Adipocyte (in vitro differentiated cells): ENCODE measurements at places on chromosomes 3 and 15.
A peak's percentile ranks its signal among the peaks of the same experiment; 100 is the strongest.

GRCh38 chr3:12771236-12771635 is 12.2 kb upstream of the TMEM40 start:
- no peak for DNase-seq

DNA sequence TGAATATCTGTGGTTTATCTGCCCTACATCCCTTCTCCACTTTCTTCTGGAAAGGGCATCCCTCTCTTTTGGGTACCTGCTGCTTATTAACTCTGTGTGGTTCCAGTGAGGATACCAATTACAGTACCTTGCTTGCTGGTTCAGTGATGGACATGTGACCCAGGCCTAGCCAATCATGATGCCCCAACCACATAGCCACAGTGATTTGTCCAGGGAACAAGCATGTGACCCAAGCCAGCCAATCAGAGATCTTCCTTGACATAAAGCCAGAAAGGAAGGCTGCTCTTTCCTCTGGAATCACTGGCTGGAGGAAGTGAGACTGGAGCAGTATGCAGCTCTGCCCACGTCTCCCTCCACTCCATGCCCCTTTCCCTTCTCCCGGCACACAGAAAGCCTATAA is 10.9 kb upstream of the TMEM158 start:
- no peak for DNase-seq

DNA sequence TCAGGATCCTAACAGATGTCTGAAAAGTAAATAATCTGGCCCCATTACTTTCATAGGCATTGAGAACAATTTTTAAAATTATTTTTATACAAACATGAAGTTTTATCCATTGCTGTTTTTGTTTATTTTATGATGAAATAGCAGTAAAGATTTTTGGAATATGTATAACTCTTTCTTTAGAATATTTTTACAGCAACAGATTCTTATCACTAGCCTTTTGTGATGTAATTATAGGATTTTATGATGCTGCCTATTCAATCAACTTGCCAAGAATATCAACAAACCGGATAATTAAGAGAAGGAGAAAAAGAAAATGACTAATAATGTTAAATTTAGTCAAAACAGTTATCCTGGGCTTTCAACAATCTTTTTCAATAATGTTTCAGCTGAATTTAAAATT is 386.3 kb downstream of the ZIC1 start:
- no peak for DNase-seq

- DNase-seq = peak; percentile 68
Observed at GRCh38 chr3:171192176-171192854, 165.8 kb upstream of the SLC2A2 start.

DNA sequence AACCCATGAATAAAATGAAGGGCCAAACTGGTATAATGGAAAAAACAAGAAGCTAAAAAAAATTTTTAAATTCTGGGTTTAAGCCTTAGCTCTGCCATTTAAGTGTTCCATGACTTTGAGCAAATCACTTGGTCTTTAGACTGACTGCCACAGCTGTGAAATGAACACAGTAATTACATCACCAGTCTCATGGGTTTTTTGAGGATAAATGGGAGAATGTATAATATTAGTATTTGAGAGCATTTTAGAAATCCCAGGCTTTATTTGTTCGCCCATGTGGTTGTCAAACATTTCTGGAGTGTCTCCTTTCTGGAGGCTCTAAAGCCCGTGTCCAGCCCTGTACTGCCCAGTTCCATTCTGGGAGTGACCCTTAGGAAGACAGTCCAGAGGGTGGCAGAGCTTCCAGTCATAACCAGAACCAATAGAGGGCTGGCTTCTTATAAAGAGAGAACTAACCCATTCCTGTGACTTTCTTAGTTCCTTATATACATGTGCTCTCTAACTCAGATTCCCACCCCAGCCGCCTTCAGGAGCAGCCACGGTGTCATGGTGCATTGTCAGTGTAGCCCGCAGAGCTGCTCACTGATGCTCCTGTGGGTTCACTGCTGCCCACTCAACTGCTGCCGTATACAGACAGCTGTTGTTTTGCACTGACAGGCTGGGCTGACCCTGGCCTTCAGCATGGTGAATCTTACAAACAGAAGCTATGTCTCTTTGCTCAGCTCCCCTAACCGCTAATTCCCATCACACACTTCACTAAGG is 44.7 kb downstream of the BOC start:
- DNase-seq = no peak

GRCh38 chr3:72449551-72449950 is 398.7 kb downstream of the SHQ1 start:
- DNase-seq = peak; percentile 94

- DNase-seq = no peak
Observed at GRCh38 chr3:183131186-183131725, 31.3 kb downstream of the LAMP3 start.

DNA sequence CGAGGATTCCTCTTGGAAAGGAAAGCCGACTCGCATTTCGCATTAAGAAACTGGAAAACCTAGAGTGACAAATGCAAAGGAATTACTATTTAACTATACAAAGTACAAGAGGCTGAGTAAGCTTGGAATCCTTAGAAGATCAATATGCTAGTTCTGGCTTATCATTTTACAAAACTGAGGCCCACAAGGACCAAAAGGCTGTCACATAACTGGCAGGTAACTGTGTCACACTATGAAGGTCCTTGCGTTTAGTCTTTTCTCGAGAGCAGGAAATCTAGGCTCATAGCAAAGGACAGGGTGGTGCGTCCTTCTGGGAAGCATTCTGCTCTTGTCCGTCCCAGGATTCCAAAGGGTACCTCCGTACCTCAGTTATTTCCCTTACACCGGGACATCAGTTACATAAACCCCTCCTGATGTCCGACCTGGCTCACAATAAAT is 629 bp downstream of the RPL24 start:
- DNase-seq = no peak

DNA sequence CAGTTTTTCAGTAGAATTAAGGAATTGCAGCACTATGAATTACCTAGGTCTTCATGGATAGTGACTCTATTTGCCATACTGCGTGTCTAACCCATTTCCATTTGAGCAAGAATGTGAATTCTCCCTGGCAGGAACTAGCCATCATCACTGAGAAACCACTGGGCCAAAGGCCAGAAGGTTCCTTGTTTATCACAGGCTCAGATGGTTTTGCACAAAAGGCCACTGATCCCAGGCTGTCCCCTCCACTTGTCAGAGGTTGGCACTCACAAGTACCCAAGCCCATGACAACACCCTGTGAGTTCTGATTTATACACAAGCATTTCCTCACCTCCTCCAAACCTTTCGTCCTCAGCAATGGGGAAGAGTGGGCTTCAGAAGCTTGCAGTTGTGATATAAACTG is 131.8 kb downstream of the FOXB1 start:
- DNase-seq = no peak

DNA sequence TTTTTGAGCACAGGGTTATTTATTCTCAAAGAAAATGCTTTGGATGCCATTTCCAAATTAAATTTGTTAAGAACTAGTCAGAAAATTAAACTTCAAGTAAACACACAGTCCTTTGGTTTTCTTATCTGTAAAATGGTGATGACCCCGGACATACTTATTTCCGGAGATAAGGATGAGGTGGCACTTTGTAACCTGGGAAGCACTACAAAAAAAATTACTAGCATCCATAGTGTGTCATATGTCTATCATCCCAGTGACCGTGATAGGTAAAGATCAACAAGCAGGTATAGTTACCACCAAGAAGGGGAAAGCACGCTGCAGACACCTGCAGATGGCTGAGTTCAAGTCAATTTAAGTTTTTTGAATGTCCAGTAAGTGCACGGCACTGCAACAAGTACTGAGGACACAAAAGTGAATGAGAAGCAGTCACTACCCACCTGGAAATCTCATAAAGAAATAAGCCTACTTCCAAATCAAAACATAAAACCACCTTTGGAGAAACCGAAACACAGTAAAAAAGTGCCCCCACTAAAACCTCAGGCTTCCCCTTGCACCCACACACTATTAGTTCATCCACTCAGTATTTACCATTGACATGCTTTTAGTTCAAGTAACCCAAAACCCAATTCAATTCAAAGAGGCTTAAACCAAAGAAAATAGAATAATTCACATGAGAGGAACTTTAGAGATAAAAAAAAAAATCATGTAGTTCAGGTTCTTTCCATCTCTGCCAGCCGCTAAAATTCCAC is 24.6 kb downstream of the SEMA5B start:
- no peak for DNase-seq

DNA sequence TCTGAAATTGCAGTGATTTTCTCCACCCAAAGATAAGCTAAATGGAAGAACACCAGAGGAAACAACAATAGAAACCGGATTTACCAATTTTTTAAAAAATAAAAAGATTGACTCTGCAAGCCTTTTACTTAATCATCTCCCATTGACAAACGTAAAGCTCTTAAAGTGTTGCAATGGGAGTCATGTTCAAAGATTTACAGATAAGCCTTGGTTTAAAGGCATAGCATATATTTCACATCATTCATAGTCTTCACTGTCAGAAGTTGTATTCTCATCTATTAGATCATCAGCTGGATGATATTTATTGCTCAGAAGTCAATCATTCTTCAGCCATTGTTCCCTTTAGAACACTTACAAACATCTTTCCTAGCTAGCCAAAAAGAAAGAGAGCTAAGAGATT is 397.6 kb downstream of the GBE1 start:
- peak; percentile 13 for DNase-seq

GRCh38 chr15:89087161-89087829 is 961 bp upstream of the ABHD2 start:
- DNase-seq = no peak

DNA sequence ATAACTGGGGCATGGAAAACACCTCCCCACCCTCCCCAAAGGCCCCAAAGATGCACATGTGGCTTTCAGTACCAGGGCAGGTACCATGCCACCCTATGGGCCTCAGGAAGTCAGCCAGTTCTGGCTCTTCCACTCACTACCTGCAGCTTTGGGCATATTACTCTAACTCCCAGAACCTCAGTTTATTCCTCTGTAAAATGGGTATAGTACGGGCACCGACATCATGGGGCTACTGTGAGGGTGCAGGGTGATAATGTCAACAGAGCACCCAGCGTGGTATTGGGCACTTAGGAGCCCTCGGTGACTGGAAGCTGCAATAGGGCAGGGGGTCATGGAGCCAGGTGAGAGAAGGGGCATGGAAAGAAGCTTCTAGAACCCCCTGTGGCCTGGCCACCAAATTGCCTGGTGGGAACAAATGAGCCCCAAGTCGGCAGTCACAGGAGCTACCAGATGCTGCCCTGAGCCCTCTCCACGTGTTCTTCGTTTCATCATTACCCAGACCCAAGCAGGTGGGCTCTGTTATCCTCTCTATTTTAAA is 512.1 kb downstream of the SHQ1 start:
- DNase-seq = no peak

DNA sequence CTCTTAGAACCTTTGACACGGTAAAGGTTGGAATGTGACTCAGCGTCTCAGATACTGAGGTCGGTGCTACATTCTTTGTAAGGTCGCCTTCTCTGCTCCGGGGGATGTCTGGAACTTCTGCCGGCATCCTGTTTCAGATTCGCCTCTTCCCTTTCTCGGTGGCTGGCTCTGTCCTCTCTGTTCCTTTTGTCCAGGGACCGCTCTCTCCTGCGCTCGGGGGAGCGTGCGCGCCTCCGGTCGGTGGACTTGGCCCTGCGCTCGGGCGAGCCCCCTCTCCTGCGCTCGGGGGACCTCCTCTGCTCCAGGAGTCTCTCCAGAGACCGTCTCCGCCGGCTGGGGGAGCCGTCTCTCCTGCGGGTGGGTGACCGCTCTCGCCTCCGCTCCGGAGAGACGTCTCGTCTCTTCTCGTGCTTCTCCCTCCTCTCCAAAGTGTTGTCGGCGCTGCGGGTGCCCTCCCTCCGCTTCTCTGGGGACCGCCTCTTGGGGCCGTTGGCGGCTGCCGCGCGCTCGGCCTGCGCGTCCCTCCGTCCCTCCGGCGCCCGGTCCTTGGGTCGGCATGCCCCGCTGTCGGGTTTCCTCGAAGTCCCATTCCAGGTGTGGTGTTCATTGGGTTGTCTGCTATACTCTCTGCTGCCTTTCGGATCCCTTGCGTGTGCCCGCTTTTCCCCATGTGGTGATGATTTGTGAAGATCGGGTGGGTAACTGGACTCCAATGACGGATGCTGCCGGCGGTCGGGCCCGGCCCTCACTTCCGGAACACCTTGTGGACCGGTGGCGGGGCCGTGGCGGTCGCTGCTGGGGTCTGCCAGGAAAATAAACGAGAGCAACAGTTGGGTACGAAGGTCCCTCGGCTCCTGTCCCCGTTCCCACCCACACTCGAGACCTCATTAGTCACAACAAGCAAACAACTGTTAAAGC is 668.8 kb upstream of the ADAMTS9 start:
- no peak for DNase-seq

- DNase-seq = no peak
Observed at GRCh38 chr15:48096355-48096786, 24.4 kb upstream of the SLC24A5 start.

DNA sequence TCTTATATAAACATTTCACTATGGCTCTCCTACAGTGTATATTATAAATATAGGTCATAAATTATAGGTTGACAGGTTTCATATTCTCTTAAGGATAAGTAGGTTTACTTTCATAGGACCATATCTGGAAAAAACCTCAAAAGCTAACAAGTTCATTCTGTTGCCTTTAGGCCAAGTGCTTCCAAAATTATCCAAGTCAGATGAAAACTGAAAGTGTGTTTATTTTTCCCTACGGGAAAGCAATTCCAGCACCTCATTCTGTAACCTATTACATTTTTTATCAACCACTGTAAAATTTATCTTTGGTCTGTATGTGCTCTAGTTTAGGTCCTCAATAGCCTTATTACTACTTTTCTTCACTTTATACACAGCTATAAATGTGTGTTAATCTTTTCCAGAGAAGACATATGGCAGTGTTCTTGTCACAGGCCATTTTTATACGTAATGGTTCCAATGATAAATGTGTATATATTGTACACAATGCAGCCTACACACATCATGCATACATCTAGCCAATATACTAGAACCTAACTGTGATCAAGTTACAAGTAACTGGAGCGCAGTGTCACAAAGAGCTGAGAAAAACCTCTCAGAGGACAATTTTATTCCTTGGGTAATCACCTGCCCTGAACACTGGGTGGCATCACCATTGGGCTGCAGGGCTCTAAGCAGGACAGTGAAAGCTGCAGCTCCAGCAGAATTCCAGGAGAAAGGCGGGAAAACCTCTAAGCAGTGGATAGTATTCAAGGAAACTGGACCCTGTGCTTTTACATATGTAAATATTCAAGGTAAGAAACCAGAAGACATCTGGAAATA is 251.3 kb downstream of the CTNNB1 start:
- no peak for DNase-seq

- DNase-seq = peak; percentile 59
Observed at GRCh38 chr3:16978234-16978920, 93.6 kb downstream of the PLCL2 start.

DNA sequence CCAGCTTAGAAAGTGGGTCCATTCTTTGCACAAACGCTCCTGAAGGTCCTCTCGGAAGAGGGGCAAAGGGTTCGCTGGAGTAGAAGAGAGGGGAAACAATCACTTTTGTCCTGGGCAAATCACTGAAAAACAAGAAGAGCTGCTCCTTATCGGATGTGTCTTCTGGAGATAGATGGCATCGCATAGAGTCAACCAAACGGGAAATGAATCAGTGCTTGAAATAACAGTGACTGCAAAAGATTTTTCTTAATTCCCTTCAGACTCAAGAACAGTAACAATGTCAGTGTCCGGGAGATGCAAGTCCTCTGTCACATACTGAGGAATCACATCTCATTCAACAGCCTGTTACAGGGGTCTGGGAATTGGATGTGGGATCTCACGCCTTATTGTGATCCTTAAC is 78.8 kb upstream of the PCSK6 start:
- DNase-seq = no peak
